ENCODE measurements at places on chromosomes 1 and 21.

- DNase-seq = no peak
Measured at GRCh38 chr1:22207511-22208267, 64.8 kb upstream of the WNT4 start.

DNA sequence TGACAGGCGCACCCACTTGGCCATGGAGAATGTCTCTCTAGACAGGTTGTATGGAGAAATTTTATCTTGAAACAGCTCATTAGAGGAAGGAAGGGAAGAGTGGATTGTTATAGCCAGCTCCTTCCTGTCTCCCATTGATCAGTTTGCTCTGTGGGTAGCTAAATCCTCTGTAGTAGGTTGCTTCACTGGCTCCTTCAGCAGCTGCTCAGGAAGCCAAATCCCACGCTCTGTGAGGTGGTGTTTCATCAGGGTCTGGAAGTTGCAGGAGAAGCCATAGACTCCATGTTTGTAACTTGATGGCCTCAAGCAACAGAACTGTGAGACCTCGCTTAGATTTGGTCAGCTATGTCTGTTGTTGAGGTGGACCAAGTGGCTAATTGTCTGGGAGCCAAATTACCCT, 6.8 kb upstream of the NFYC start:
- no peak for DNase-seq

DNA sequence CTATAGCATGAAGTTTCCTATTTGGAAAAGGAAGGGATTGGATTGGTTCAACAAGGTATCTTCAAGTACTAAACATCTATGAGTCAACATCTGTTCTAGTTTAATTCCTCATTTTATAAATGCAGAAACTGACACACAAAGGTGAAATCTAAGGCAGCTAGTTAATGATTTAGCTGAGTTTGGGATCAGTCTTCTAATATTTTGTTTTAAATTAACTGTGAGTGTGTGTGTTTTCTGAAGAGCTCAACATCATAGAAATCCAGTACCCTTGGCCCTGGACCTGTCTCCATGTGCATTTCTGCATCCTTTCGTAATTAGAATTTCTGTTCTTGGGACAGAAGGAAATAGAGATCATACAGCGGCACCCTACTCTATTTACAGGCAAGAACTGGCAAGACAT, 105.9 kb downstream of the RGS2 start:
- no peak for DNase-seq

GRCh38 chr1:99919220-99919619, 50.6 kb upstream of the SLC35A3 start:
- no peak for DNase-seq

DNA sequence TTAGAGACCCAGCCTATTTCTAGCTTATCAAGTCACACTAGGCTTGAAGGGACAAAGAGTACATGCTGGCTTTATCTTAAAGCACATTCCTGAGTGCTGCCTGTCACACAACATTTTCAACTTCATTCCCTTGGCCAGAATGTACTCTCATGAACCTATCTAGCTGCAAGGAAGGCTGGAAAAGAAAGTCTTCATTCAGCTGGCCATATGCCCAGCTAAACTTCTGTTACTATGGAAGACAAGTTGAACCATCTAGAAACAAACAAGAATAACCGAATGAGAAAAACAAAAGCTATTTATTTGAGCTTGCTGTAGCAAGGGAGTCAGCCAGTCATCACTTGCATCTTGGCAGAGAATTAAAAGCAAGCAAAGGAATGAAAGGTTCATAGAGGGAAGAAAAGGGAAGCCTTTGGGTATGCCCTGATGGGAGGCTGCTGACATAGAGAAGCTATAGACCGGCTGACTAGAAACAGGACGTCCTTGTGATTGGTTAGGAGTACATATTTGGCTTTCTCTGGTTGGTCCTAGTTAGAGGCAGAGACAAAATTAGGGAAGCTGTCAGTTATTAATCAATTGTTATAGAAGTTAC, 108.4 kb downstream of the NEK7 start:
- DNase-seq = no peak

GRCh38 chr1:177969109-177969508, 749 bp downstream of the SEC16B start:
- no peak for DNase-seq

- DNase-seq = no peak
Measured at GRCh38 chr21:28822486-28823335, 170.0 kb downstream of the LTN1 start.

DNA sequence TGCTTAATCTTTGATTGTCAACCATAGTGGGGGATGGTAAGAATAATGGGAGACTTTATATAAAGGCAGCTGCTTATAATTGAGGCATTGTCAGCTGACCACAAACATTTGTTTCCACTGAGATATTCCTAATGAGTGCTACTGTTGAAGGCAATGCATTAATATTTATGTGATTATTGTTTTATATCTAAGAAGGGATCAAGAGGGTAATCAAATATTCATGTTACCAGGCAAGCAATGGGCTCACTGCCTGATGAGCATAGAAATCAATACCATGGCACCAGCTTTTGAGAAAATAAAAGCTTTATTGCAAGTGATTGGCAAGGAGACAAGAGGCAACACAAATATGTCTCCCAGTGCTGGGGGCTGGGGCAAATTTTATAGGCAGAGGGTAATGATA, 706.7 kb upstream of the ADAMTS5 start:
- DNase-seq = no peak

GRCh38 chr1:203799157-203799556, 3.7 kb downstream of the ZBED6 start:
- no peak for DNase-seq

GRCh38 chr1:160061369-160062229, 8.4 kb downstream of the KCNJ10 start:
- DNase-seq = no peak

GRCh38 chr1:228884615-228885566, 149.6 kb downstream of the RHOU start:
- DNase-seq = no peak

- DNase-seq = no peak
Measured at GRCh38 chr1:206737729-206738201, 32.8 kb upstream of the IL19 start.

GRCh38 chr1:214066190-214066589, 78.4 kb downstream of the PROX1 start:
- no peak for DNase-seq

Measured in stimulated activated CD8-positive, alpha-beta memory T cell treated with anti-CD3 and anti-CD28 coated beads, Interleukin-7, amount 100 ng/mL, for 24 hours (primary cell).